NCI-H526 treated with DMSO at 0.1 percent for 48 hours (cell line): ENCODE measurements at places on chromosomes 1 and 21.

- no peak for DNase-seq
These were observed 95.7 kb upstream of the AKT3 start for GRCh38 chr1:243945727-243946126.

DNA sequence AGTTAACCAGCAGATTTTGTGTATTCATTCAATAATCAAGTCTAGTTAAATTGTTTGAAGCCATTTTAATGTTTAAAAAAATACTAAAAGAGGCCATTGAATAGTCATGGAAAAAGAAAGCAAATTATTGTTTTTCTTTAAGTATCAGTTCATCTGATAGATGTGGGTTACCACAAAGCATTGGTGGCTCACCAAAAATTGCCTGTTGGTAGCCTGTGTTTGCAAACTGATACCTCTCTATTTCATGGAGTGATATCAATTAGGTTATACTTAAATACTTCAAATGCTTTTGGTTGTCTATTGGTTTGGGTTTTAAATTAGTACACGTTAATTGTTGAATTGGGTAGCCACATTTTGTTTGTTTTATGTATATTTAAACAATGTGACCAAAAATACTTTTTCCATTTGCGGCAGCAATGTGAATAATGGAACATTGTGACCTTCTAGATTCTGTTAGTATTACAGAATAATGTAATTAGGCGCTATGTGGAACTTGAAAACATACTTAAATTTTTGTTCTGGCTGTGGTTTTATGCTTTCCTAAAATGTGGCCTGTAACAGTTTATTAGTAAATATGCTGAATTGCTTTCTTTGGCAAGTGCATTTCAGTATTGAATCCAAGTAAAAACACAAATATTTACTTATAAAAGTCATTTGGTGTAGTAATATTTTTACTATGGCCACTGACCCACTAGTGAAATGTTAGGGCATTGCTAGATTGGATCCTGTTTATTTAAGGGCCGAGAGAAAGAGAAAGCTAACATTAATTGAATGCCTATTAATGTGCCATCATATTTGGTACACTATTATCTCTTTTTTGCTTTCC, 37.1 kb upstream of the NBL1 start:
- no peak for DNase-seq

GRCh38 chr1:94031591-94031990, 89.4 kb downstream of the ABCA4 start:
- no peak for DNase-seq

- no peak for DNase-seq
These were observed 123.6 kb downstream of the AJAP1 start for GRCh38 chr1:4778056-4778455.

- no peak for DNase-seq
These were observed 77.1 kb downstream of the PAX7 start for GRCh38 chr1:18707696-18708257.

DNA sequence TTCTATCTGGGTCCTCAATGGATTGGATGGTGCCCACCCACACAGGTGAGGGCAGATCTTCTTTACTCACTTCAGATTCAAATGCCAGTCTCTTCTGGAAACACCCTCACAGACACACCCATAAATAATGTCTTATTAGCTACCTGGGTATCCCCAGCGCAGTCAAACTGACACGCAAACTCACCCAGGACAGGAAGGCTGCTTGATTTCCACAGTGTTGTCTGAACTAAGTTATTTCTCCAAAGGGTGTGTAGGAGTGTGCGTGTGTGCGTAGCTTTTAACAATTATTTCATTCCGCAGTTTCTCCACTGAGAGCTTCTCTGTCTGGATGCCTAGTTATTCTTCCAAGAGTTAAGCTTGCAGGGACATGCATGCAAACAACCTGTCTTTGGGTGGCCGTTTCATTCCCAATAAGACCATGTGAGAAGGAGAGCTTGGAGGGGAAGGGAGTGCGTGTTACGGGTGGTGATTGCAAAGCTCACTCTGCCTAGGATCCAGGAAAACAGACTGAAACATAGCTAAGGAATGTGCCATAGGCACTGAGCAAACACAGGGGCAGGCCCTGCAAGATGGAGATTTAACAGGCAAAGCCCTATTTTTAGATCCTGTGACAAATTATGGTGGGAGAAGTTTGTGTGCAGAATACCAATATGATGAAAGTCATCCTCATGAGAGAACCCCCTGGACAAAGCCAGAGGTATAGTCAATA, 269.7 kb downstream of the DYRK1A start:
- no peak for DNase-seq

DNA sequence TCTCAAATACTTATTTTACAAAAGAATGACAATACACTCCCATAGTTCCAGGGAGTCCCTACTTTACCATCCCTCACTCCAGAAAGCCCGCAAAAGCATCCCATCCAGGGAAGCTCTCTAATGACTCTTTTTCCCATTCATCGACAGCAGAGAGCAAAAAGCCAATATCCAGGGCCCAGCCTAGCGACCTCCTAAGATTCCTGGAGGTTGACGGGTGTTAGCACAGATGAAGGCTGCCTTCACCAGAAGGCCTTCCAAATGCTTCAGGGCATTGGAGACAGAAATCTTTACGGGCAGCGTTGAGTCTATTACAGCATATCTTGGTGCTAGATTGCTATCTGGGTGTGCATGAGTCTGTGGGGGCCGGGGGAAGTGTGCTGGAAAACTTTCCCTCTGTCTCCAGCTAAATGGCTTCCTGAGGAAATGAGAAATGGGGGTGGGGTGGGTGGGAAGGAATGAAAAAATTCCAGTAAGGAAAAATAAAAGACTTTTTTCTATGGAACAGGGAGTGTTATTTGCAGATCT, 136.6 kb downstream of the PROX1 start:
- DNase-seq: no peak

DNA sequence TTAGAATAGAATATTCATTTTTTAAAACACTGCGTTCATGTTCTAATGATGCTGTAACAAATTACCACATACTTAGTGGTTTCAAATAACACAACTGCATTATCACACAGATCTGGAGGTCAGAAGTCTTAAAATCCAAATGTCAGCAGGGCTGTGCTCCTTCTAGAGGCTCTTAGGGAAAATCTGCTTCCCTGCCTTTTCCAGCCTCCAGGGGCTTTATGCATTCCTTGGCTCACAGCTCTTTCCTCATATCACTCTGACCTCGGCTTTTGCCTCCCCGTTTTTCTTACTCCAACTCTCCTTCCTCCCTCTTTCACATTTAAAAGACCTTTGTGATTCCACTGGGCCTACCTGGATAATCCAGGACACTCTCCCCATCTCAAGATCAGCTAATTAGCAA, 18.6 kb upstream of the FMN2 start:
- DNase-seq: no peak

GRCh38 chr1:206952171-206952570, 5.9 kb upstream of the PIGR start:
- no peak for DNase-seq

DNA sequence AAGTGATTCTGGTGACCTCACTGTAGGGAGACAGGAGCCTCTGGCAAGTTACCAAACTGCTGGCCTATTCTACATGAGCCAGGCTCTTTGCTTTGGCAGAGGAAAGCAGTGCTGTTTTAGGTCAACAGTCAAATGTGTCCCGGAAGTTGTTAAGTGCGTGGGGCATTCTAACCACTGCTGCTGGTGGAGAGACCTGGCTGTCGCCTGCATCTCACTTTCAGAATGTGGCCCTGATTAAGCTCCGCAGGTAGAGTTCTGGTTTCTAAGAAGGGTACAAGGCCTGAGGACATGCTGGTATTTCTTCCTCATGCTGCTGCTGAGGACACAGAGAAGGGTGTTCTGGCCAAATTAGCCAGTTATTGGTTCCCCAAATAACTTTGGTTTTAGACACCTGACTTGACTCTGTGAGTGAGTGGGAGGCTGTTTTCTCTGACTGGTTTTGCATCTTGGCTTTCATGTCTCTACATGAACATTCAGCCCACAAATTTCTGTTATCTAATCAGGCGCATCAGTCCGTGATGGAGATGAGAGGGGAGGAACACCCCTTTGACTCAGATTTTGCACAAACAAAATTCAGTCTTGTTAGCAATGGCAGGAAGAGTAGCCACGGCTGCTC, 120.8 kb downstream of the LMO4 start:
- DNase-seq: no peak

- DNase-seq: no peak
These were observed 10.4 kb downstream of the ANP32E start for GRCh38 chr1:150225546-150225945.

DNA sequence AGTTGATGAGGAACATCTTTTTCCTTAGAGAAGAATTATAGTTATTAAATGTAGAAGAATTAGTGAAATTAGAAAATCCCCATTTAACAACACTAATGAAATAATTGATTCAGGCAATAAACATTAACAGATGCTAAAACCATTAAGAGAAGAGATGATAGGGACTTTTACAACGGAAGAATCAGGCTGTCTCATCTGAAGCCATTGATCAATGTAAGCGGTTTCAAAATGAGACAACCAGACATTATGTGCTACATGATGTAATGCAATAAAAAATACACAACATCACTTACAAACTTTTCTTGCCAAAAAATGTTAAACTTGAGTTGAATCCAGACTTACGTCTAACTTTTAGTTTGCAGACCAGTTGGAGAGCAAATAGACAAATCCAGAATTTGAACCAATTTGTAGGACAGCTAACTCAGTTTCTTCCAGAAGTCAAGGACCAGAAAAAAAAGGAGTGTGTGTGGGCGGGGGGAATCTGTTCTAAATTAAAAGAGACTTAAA, 165.4 kb upstream of the DPT start:
- DNase-seq: no peak

- no peak for DNase-seq
These were observed 28.6 kb downstream of the UCK2 start for GRCh38 chr1:165856021-165856420.

DNA sequence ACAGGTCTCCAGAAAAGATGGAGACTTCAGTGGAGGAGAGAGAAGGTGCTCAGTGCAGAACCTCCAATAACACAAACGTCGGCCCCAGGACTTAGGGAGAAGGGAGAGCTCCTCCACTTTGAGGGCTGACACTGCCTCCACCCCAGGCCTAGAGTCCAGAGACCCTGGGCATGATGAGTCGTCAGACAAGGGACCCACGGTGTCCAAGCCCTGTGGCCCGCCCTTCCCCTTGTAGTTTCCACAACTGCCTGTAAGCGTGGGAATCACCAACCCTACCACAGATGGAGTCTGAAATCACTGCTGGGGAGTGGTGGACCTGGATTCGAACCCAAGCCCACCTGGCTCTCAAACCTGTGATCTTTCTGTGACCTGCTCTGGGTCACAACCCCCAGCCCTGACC, 281.1 kb downstream of the NPHP4 start:
- no peak for DNase-seq

- DNase-seq: peak; percentile 60
These were observed 858.0 kb downstream of the USP25 start for GRCh38 chr21:16587681-16588375.

DNA sequence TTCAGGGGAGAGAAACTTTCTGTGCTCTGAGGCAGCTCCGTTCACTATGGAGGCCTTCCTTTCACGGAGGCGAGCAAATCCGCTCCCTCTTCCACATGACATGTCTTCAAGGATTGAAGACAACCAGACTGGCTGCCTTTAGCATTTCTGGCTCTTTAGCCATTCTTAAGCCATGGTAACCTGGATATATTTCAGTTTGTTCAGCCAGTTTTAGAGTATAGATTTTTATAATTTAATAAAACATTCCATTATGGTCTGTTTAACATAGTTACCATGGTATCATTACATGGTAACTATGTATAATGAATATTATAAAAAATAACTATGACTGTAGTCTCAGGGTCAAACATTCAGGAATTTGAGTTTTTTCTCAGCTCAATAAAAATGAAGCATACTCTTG, 54.2 kb upstream of the NFIA start:
- no peak for DNase-seq

GRCh38 chr1:75310067-75310466, 175.9 kb downstream of the LHX8 start:
- no peak for DNase-seq

GRCh38 chr1:230170153-230170547, 103.1 kb downstream of the GALNT2 start:
- DNase-seq: no peak

DNA sequence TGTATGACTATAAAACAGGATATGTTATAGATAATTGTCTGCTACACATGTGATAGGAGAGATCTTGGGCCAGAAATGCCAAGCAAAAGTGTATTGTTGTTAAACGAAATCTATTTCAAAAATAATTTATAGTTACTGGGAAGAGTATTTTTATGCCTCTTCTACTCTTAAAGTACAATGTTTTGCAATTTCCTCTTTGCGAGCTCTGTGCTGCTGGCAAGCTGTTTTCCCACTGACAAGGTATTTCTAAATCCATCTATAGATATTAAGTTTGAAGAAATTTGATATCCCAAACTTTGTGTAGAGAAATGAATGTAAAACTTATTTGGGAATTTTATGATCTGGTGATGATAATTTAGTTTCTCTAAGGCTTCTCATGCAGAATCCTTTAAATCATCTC, 63.3 kb upstream of the PTGFR start:
- DNase-seq: no peak

DNA sequence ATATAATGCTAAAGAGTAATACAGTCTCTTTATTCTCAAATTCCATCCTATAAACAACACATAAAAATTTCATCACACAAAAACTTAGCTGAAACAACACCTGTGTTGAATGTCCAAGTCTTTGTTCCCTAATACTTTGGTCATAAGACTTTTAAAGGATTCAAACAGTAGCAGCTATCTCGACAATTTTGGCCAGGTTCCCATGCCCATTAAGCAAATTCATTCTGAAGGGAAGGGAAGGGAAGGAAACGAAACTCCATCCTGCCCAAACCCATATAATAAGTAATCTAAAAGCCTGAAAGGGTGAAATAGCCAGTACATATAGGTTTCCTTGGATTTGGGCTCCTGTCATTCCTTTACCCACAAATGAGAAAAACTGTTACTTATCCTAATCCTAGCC, 7.5 kb downstream of the IVNS1ABP start:
- no peak for DNase-seq

GRCh38 chr1:205927247-205927646, 16.0 kb downstream of the SLC26A9 start:
- DNase-seq: no peak

DNA sequence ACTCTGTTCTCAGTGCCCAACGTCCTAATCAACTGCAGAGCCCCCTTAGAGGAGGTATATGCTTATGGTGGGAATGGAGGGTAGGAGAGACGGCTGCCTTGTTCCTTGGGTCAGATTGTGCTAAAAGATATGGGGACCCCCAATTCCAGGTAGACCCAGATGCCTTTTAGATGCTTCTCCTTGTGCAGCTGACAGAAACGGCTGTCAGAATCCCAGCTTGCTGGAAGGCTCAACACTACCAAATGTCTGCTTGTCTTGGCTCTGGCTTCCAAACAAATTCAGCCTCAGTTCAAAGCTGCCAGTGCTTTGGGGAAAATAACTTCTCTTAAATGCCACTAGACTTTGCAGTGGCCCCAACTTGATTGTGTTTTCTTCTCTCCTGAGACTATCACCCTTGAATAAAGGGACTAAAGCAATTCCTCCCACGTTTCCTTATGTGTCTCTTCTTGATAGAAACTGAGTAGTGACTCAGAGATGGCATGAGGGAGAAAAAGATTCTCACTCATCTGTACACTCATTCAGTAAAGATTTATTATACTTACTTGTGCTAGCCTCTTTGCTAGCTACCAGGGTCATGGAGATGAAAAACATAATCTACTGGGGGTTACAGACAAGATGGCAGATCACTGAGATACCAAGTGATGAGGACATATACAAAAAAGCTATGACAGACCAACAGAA, 3.4 kb upstream of the RNF19B start:
- no peak for DNase-seq

- no peak for DNase-seq
These were observed 89.3 kb downstream of the LACTBL1 start for GRCh38 chr1:22883406-22883805.

GRCh38 chr1:3821004-3821403, 24.7 kb upstream of the LRRC47 start:
- peak; percentile 87 for DNase-seq
